ENCODE measurements at places on chromosomes 3 and 15. TPM values are rescaled to one million over a fixed set of nuclear protein-coding genes. Genes with fewer than 3 reads are reported as not detected.
A peak's percentile ranks its signal among the peaks of the same experiment; 100 is the strongest.

GRCh38 chr15:68981941-68982340 is 32.6 kb upstream of the NOX5 start:
- no peak for DNase-seq

GRCh38 chr3:163684651-163685050 is 1393.6 kb downstream of the SI start:
- no peak for DNase-seq

DNA sequence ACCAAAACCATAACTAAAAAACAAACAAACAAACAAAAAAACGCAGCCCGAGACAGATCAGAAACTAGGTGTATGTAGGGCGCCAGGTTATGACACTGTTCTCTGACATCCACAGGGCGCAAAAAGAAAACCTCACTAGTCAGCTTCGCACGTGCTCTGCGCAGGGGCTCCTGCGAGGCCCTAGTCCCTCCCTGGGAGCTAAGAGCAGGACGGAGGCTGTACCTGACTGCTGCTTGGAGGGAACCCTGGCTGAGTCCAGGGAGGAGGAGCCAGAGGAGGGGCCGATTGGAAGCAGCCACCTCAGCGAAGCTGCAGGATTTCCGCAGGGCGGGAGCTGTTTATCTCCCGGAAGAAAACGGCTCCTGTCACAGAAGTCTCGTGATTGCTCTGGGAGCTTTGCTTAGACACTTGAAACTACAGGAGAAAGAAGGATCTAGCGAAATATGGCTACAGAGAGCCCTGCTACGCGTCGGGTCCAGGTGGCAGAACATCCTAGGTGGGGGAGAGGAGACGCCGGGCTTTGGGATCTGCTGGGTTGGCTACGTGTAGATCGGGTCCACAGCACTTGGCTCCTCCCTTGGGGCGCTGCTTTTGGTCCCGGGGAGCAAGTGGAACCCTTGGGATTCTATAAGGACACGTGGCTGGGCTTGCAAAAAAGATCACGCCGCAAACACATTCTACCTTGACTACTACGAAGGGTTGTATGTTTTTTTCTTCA is at the start of gene GALK2:
Gene GALK2, plus strand, starts transcription at position 368 of the 718 bp plus-strand sequence. Its CDS starts 76 bp downstream, at position 444.
- peak; percentile 56 for DNase-seq

TAGLN3 gene
- total RNA-seq = 5.7 TPM

PRSS50 gene
- not detected for total RNA-seq

- DNase-seq = no peak
These were observed 288.5 kb downstream of the KBTBD8 start for GRCh38 chr3:67286586-67286985.

- DNase-seq = no peak
These were observed 331.1 kb downstream of the CHST2 start for GRCh38 chr3:143450632-143451031.

RBPMS2 gene
- total RNA-seq = 0.36 TPM

DNA sequence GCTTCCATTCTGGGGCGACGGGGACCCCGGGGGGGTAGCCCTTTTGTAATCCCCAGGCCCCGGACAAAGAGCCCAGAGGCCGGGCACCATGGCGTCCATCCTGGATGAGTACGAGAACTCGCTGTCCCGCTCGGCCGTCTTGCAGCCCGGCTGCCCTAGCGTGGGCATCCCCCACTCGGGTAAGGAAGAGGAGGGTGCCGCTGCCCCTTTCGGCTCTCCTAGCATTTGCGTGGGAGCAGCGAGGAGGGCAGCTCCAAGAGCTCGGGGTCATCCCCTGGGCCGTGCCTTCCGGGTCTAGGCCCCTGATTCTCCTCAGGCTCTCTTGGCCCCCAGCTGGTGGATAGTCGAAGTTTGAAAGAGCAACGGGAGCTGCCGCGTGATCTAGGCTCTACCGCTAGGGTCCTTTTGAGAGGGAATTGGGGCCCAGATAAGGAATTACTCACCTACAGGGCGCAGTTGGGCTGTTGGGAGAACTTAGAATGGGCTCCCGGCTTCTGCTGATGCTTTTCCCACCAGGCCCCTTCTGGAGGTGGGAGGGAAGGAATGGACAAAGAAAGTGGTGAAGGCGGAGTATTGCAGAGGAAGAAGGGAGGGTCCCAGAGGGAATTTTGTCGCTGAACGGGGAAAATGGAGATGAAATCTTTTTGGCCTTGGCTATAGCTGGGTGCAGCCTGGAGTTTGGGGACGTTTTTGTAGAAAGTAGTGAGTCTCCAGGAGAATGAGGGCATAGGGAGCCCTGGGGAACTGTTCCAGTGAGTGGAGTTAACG is 615 bp downstream of the VPS18 start:
- DNase-seq = no peak

GRCh38 chr3:4508048-4508981 is 15.2 kb downstream of the ITPR1 start:
- DNase-seq = no peak

GRCh38 chr3:49901366-49902339 is 2.0 kb downstream of the MST1R start:
- no peak for DNase-seq

DHX30 gene
- 102 TPM for total RNA-seq

FETUB gene
- 0.36 TPM for total RNA-seq

DNA sequence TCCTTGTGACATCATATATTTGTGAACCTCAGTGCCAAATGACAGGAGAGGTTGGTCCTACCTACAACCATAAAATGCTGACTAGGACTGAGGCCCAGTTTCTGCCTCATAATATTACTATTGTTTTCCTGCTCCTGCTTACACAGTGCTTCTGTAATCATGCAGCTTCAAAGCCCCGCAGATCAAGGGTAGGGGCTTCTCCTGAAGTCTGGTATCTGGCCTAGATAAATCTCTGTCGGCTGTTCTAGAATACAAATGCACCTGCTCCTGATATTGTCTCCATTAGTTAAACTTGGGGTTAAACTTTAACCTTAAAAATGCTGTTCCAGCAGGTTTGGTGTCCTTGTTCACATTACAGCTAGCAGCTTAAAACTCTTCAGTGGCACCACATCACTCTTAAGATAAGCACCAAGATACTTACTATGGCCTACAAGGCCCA is 552.4 kb downstream of the TUSC7 start:
- DNase-seq = no peak

NUP210 gene
- total RNA-seq = 56.9 TPM

EXD1 gene
- not detected for total RNA-seq

- DNase-seq = no peak
These were observed 44.0 kb upstream of the SLC41A3 start for GRCh38 chr3:126127904-126128303.

DNA sequence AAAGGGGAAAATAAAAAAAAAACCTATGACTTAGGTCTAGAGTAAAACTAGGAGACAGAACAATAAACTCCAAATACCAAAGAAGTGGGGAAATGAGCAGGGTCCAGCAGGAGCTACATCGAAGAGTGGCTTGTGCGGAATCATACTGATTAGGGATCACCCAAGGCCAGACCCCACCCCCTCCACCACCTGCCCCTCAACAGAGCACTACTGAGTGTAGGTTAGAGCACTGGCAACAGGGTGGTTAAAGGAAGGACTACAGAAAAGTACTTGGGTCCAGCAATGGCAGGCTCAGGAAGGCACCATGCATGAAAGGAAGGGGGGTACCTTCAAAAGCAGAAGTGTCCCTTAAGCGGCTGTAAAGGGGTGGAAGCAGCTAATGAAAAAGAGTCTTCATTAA is 96.2 kb downstream of the UBE3A start:
- DNase-seq = no peak

LRRC49 gene
- total RNA-seq = 18.0 TPM

CCR8 gene
- total RNA-seq = not detected

GRCh38 chr3:110381992-110382391 is 689.6 kb upstream of the NECTIN3 start:
- peak; percentile 52 for DNase-seq

C3orf62 gene
- 0.92 TPM for total RNA-seq

ASB14 gene
- not detected for total RNA-seq
